ENCODE measurements at places on chromosomes 1 and 21.

DNA sequence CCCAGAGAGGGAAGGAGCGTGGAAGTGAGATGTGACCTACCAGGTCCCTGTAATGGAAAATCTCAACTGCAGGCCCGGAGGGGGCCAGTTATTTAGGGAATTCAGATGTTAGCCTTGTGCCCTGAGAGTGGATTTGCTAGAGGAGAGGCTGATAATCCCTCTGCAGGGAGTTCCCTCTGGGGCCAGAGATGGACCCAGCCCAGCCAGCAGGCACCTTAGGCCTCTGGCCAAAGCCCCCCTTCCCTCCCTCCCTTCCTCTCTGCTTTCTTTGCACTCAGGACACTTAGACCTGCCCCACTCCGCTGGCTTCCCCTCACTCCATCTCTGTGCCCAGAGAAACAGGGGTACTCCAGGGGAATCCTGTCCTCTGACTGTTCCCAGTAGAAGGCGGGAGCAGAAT, 1.5 kb upstream of the ATP1A2 start:
- DNase-seq, result no peak

- peak; percentile 13 for DNase-seq
These were observed 16.0 kb downstream of the OR2T11 start for GRCh38 chr1:248618878-248619277.

- DNase-seq, result no peak
These were observed 108.0 kb downstream of the NRIP1 start for GRCh38 chr21:14956807-14957206.

DNA sequence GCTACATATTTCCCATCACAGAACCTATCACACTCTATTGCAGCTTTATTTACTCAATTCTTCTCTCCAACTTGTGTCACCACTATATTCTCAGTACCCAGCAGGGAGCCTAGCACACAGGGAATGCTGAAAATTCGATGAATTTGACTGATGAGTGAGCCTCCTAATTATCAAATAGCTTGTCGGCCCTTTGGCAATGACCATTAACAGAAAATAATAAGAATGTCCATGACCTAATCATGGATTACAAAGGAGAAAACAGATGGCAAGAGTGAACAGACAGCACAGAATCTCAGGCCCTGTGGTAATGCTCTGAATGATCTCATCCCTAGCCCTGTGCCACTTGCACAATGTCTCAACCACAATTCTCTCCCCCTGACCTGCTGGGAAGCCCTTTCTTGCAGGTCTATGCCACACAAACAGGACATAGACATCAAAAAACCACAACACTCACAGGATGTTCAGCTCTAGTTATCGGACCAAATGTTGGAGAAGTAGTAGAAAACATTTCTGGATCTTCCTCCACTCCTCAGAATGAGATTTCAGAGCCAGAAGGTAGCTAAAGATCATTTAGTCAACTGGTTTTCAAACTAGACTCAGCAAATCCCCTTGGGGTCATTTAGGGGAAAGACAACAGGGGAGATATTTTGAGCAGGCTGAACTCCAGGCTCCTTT, 68.4 kb downstream of the LUZP1 start:
- DNase-seq, result no peak

DNA sequence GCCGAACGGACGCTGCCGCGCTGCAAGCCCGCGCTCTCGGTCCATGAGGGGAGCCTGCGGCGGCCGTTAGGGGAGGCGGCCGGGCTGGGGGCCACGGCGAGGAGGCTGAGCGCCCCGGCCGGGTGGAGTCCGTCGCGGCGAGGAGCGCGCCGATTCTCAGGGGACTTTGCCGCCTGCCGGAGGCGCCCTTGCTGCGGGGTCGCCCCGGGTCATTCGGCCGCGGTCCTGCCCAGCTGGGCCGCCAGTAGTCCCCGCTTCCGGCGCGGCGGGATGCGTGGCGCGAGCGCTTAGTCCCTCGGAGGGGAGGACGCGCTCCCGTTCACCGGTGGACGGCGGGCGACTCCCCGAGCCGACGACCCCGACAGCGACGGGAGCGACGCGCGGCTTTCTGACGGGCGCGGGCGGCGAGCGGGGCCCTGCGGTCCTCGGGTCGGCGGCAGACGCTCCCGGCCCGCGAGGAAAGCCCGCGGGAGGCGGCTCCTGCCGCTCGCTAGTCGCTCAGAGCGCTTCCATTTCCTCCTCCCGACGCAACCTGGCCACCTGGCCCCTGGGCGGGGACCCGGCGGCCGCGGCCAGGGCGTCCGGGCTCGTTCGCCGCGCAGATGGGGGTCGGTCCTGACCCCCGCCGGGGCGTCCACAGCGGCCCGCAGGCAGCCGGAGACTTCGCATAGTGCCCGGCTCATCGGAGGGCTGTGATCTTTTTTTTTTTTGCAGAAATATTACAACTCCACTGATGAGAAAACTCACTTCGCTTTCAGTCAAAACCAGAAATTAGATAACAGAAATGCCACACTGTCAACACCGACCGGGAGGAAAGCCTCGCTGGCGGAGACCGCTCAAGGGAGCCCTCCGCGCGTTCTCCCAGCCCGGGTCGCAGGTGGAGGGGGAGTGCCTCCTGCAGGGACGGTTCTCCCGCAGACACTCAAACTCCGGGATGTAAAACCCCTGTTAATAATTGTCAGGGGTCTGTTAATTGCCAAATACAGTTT, 641 bp upstream of the ZBTB21 start:
- DNase-seq, result peak; percentile 57

DNA sequence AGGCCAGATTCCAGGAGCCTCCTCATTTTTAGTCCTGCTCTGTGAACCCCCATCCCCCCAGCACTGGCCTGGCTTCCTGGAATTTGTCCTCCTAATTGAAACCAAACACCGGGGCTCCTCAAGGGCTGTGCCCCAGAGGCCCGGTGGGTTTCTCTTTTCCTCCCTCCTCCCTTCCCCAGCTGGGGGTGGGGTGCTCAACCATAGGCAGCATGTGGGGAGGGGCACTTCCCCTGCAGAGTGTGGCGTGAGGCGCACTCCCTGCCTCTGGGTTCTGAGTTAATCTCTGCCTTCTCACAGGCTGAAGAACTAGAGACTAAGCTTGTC, 67.5 kb upstream of the ACOT11 start:
- DNase-seq, result no peak

- no peak for DNase-seq
These were observed 27.7 kb downstream of the EPS15 start for GRCh38 chr1:51491166-51491981.

GRCh38 chr1:54754045-54754444, 10.3 kb downstream of the PARS2 start:
- DNase-seq, result no peak

DNA sequence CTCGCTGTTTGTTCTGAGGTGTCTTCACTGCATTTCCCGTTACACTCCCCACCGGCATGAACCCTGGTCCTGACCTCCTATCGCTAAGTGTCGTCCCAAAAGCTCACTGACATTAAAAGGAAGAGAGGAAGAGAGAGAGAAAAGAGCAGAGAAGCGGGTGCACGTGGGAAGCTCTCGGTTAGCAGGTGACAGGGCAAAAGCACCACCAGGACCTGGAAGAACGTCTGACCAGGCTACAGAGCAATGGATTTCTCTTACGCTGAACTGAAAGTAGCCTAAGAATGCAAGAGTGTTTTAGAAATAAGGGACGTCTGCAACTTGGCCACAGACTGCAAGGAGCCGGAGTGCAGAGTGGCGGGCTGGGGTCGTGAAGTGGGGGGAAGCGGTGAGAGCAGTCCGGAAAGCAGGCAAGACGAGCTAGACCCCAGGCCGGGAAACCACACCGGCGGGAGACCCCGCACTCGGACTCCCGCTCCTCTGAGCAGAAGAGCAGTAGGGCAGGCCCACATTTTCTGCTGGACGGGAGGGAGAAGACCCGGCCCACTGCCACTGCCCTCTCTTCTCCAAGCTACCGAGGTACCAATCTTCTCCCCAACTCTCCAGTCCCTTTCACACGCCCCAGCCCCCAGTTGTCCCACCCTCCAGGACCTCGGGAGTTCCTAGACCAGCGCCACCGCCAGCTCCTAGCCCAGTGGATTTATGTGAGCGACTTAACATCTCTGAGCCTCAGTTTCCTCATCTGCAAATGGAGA, 8.3 kb upstream of the MPZL1 start:
- DNase-seq, result no peak

DNA sequence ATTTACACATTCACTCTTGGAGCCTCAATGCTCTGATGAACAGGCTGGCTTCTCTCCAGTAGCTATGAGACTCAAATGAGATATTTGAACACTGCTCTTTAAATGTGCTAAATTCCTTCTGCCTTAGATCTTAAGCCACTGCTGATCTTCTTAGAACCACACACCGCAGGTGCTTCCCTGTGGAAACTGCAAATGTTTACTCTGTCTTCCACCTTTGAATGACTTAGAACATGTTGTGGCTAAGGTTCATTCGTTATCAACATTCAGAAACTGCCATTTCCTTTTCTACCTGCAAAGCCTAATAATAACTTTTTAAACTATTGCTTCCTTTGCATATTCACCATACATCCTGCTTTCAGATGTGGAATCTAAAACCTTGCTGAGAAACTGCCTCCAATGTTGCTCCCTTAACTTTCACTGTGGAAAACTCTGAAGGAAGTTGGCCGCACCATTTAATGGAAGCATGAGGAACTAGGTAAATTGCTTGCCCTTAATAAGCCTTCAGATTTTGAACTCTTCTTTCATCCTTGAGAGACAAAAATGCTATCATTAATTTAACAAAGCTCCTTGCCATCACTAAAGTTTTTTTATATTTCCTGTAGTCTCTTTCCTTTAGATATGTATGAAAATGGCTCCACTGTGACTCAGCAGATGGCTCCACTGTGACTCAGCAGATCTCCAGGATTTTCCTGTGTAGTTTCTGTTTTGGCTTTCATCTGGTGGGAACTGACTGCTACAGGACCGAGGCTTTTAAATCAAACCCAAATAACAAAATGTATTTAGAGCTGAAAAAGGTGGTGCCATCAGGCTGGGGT, 143.8 kb downstream of the TNFSF18 start:
- DNase-seq, result no peak

GRCh38 chr1:19006000-19006399, 49.5 kb upstream of the IFFO2 start:
- DNase-seq, result no peak

- DNase-seq, result no peak
These were observed 1643.1 kb upstream of the B3GALT2 start for GRCh38 chr1:194829492-194829891.

- DNase-seq, result peak; percentile 57
These were observed 5.4 kb downstream of the TFF3 start for GRCh38 chr21:42309753-42310213.

DNA sequence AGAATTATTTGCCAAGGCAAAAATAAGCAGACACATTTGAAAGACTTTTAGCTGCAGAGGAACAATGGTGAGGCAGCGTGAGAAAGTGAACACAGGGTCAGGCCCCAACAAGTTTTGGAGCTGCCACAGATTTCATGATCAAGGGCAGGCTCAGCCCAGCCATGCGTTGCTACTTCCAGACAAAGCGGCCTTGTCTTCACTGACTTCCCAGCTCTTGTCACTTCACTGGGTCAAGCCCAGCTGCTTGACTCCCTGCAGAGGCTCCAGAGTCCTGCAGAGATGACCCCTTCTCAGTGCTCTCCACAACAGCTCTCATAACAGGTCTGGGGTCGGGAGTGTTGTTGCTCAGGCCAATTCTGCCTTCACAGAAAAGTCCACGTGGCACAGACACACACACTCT, 35.8 kb downstream of the HHAT start:
- no peak for DNase-seq

DNA sequence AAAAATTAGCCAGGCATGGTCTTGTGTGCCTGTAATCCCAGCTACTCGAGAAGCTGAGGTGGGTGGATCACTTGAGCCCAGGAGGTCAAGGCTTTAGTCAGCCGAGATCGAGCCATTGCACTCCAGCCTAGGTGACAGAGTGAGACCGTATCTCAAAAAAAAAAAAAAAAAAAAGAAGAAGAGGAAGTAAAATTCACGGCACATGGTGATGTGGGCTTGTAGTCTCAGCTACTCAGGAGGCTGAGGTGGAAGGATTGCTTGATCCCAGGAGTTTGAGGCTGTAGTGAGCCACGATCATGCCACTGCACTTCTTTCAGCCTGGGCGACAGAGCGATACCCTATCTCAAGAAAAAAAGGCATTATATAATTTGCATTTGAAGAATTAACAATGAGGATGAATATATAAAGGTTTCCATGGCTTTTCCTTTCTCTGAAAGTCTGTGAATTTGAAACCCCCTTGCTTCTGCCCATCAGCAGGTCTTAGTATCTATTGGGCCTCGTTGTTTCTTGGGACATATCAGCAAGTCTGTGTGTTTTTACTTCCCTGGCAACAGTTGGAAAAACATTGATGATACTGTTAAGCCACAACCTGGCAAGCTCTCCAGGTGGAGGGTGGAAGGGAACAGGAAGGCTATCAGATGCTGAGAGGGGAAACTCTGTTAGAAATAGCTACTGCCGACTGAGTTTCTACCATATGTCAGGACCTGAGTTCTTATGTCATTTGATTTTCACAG, 4.6 kb upstream of the PLA2G2D start:
- no peak for DNase-seq

DNA sequence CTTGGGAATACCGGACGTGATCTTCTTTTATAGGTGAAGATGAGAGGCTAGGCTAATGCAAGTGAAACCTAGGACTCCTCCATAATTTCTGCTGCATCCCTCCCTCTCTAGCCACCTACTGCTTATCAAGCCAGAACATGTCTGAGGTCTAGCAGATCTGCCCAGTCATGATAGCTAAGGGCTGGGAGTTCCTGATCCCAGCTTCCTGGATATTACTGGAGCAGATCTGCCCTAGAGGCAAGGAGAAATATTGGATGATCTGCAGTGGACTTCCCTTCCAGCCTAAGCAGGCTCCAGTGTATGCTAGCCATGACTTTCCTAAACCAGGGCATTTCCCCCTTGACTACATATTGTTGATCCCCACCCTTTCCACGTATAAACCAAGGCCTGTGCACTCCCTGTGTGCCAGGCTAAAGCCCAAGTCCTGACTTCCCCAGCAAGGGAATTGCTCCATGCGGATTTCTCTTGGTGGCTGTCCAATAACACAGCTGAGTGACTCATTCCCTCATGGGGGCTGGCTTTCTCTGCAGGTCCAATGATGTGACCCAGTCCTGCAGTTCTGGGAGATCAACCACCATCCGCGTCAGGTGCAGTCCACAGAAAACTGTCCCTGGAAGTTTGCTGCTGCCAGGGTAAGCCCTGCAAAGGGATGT, 15.5 kb upstream of the SARS1 start:
- no peak for DNase-seq

DNA sequence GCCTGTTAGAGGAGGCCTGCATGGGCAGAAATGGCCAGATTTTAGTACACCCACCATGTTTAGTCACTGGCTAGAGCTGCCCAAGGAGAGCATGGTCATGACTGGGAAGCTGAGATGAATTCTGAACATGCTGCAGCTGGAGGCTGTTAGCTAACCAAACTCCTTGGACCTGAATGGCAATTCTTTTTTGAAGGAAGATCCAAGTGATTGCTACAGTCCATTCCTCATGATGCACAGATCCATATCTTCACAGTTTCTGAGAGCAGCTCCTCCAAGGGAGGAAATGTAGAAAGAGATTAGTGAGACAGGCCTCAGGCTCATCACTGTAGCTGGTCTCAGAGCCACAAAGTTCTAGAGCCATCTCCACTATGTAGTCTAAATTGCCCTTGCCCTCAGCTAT, 11.1 kb downstream of the ZFYVE9 start:
- DNase-seq, result no peak

- DNase-seq, result no peak
These were observed 43.0 kb downstream of the SLC19A1 start for GRCh38 chr21:45499201-45499750.

GRCh38 chr1:15954316-15954715, 21.6 kb downstream of the ZBTB17 start:
- no peak for DNase-seq

GRCh38 chr1:39047374-39048229, 21.5 kb downstream of the NDUFS5 start:
- no peak for DNase-seq

All from NCI-H1105 (cell line).